ENCODE measurements at places on chromosomes 12 and 14.

DNA sequence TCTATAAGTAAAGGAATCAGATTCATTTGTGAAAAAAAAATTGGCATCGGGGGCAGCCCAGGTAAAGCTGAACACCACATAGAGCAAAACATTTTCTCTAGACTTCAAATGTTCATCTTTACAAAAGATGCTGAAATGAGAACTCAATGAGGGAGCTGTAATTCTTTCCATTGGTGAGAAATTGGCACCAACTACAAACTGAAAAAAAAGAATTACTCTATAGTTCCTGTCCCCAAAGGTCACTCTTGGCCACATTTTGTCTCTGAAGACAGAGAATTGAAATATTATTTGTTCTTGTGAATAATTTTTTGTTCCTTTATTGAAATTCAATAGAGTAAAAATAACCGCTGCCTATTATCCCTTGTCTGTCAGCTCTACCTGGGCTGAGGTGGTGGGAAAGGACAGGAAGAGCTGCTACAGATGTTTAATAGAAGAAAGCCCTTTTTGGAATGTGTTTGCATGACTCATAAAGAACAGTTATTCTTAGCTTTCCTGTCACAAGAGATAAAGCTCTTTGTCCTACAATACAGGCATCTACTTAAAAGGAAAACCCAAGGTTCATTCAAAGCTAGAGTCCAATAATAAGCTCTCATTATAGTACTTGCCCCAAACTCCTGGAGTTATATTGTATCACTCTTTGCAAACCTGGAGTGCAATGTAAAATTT is 380.1 kb upstream of the KITLG start:
- no peak for DNase-seq

DNA sequence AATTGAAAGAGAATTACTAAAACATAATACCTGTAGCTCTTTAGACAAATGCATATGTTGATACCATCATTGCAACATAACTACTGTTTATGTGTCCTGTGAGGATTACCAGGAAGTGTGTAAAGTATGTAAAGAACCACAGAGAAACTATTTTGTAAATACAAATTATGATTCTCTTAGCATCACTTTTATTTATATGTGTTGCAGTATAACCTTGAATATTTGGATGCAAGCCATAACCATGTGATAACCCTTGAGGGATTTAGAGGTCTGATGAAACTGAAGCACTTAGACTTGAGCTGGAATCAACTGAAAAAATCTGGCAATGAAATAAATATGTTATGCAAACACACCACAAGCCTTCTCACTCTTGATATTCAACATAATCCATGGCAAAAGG is 77.5 kb downstream of the LRRC9 start:
- DNase-seq: no peak

DNA sequence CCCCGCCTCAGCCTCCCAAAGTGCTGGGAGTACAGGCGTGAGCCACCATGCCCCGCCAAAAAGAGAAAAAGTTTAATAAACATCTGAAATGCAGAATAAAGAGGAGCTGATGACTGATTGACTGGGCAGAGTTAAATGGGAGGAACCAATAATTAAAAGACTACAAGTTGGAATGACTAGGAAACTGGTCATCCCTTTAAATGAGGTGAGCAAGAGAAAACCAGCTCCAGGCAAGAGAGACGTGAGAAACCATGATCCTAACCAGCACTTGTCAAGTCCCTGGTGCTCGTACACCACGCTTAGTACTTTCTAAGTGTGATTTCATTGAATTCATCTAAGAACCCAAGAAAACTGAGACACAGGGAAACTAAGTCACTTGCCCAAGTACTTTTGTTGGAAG is 47.9 kb downstream of the MAP1LC3B2 start:
- DNase-seq: no peak

DNA sequence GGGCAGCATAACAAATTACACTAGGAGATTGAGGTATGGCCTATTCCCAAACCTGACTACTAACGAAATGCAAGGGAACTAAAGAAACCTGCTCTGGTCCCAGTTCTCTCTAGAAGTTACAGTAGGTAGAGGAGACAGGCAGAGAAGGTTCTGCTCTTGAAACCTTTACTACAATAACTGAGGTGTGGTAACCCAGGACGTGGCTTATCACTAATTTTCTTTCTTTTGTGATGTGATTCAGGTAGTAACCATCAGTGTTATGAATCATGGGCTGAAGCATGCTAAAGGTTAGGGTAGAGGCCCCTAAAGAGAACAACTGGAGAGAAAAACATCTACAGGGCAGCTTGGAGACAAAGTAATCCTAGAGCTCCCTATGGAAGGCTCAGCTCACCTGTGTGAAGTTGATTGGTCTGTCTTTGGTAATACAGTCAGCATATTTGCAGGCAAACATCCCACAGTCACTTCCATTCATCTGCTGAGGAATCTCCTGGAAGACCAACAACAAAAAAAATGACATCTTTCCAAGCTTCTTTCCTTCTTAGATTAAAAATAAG is 41.8 kb upstream of the COL2A1 start:
- no peak for DNase-seq

DNA sequence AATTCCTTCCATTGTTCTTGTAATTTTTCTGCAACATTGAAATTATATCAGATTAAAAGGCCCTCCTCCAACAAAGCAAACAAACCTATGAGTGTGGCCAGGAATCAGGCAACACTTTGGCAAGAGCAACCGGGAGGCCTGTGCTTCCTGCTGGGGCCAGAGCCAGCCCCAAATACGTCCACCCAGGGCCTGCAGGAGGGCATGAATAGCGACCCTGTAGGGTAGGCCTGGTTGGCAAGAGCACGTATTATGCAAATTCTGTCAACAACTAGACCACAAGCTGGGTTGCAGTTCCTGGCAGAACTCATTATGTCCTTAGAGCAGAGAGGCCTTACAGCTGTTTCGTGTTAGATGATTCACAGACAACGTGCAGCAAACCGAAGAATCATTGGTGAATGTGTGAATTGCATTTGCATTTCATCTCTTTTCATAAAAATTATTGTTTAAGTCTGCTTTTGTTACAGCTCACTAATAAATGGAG is 26.9 kb upstream of the LGALS3 start:
- DNase-seq: no peak

DNA sequence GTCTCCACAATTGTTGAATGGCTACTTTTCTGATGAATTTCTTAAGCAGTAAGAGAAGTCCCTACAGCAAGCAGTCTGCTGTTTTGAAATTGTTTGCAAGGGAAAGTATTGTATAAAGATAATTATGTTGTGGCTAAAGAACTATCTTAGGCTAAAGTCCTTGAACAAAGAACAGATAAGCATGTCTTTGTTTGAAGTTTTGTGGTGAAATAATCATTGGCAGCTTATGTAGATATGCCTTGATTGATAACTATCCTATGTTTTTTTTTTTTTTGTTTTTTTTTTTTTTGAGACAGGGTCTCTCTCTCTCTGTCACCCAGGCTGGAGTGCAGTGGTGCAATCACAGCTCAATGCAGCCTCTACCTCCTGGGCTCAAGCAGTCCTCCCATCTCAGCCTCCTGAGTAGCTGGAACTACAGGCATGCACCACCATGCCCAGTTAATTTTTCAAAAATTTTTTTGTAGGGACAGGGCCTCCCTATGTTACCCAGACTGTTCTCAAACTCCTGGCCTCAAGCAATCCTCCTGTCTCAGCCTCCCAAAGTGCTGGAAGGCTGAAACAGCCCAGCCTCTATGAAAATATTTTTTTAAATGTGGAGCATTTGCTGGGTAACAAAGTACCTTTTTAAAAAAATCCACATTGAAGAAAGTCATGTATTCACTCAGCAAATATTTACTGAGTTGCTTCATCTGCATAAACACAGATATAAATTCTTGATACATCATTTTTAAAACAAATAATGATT is 80.8 kb downstream of the LLPH start:
- DNase-seq: no peak

GRCh38 chr12:107917912-107918800 is 143.7 kb downstream of the ASCL4 start:
- DNase-seq: peak; percentile 41

DNA sequence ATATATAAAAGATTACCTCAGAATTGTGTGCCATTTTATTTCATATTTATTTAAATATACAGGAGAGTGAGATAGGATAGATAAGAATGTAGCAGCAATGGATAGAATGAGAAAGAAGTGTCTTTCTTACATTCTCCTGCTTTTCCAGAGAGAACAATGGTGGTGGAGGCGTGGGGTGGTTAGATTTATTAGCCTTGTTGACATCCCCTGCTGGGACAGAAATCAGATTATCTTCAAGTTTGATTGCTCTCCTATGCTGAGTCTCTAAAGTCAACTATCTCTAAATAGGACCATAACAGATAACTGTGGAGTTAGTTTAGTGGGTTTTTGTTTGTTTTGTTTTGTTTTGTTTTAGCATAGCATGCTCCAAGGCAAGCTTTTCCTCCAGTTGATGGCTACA is 397.6 kb downstream of the LRFN5 start:
- no peak for DNase-seq

DNA sequence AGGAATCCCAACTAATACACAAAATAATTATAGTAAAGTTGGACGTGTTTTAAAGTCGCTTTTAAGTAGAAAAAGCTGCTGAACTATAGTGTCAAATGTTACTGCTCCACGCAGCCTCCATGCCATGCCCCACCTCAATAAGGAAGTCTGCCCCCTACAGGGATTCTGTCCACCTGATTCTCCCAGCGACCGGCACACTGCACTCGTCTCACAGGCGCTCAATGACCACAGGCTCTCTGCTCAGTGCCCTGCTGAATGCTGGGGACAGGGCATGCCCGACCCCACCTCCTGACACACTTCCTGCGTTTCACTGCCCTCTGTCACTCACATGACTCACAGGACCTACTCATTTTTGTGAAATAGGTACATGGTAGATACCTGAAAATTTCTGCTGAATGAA is 48.9 kb downstream of the BDKRB1 start:
- no peak for DNase-seq

DNA sequence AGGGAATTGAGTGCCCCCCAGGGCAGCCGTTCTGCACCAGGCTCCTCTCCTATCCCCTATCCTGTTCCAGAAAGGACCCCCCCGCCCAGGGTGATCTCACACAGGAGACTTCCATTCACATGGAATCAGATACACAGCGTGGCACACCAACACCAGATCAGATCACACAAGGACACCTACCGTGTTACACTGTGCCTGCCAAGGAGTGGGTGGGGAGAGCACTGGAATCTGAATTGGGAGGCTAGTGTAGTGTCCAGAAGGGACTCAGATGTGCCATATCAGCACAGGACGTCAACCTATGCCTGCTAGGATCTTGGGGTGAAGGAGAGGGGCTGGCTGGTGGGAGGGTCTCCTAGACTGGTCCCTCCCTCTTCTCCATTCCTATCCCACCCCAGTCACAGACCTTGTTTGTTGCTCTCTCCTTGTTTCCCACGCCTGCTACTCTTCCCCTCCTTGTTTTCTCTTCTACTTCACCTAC is 2.3 kb downstream of the PTMS start:
- DNase-seq: peak; percentile 30

DNA sequence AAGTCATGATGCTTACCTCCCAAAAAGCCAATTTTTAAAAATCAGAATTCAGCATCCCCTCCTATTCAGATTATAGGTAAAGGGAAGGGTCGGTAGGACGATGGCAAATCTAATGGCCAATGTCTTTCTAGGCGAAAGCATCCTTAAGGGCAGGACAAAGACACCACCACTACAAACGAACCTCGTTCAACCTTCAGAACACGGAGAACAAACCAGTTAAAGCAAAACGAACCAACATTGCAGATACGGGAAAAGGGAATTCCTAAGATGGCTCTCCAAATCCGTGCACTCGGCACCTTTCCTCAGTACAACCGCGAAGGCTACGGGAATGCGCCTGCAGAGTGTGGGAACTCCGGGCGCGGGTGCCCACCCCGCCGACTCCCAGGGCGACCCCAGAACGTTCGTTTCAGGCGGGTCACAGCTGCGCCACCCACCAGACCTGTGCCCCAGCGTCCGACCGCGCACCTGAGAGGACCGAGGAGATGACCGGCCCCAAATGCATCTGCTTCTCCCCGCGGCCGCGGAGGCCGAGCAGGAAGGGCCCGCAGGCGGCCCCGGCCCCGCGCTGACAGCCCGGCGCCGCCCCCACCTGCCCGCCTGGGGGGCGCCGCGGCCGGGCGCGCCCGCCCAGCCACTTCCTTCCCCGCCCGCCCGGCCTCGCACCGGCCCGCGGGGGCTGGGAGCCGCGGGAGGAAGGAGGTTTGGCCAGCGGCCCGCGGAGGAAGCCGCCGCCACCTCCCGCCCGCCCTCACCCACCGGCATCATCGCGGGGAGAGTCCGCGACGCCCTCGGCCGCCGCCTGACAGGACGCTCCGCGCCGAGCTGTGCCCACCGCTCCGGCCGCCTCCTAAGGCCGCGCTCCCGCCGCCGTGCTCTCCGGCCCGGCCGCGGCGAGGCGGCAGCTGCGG is 578 bp downstream of the PPP1R13B start:
- DNase-seq: no peak

GRCh38 chr14:77151918-77152588 is 10.5 kb upstream of the ZDHHC22 start:
- no peak for DNase-seq

DNA sequence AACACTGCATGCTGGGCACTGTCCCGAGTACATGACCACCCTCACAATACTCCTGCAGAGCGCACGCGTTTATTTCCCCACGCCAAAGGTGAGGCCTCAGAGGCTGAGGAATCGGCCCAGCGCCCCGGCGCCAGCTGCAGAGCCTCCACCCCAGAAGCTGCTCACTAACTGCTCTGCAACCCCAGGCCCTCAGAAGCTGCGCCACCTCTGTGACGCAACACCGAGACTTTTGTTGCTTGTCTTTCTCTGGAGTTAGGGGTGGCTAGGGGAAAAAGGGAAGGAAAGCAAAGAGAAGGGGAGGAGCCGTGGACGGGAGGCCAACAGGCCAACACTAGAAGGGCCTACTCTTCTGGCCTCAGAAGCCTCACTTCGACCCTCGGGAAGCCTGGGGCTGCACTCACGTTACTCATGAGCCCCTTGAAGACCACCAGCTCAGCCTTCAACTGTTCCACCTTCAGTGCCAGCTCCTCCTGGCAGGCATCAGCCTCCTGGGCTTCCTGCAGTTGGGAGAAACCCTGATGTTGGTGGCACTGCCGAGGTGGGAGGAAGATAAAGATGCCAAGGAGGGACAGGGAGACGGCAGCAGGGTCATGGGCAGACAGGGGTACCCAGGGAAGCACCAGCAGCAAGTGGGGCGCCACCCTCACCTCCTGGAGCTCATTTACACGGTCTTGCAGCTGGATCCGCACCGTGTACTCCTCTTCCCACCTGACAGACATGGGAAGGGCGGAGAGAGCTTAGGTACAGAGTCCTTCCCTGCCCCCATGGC is 5.4 kb downstream of the IFFO1 start:
- DNase-seq: no peak

GRCh38 chr12:96698965-96699364 is 208.1 kb upstream of the NEDD1 start:
- DNase-seq: no peak

- DNase-seq: no peak
Observed at GRCh38 chr12:104063712-104064030, 660 bp upstream of the HCFC2 start.

- no peak for DNase-seq
Observed at GRCh38 chr12:130709971-130710732, 5.9 kb downstream of the RIMBP2 start.

DNA sequence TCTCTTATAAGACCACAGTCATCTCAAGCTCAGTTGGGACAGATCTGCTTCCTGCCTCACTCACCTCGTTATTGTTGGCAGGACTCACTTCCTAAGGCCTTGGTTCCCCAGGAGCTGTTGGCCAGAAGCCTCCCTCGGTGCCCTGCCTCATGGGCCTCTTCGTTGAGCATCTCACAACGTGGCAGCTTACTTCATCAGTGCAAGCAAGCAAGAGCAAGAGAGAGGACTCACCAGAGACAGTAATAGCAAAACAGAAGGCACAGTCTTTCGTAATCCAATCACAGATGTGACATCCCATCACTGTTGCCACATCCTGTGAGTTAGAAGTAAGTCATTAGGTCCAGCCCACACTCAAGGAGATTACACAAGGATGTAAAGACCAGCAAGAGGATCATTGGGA is 5.1 kb upstream of the NUMB start:
- no peak for DNase-seq

Data from D721Med (cell line).